Right ventricle myocardium inferior (tissue), 1 donor: ENCODE measurements at places on chromosomes 7 and 10. TPM values are rescaled to one million over a fixed set of nuclear protein-coding genes. Genes with fewer than 3 reads are reported as not detected.
A peak's percentile ranks its signal among the peaks of the same experiment; 100 is the strongest.

DNA sequence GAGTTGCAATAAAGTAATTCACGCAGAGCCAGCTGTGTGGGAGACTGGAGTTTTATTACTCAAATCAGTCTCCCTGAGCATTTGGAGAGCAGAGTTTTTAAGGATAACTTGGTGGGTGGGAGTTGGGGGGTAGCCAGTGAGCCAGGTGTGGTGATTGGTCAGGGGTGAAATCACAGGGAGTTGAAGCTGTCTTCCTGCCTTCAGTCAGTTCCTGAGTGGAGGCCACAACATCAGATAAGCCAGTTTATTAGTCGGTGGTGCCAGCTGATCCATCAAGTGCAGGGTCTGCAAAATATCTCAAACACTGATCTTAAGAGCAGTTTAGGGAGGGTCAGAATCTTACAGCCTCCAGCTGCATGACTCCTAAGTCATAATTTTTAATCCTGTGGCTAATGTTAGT, 3.3 kb upstream of the CYP51A1 start:
- no peak for DNase-seq

GRCh38 chr7:148987751-148988512, 40.4 kb downstream of the PDIA4 start:
- peak; percentile 58 for DNase-seq

DNA sequence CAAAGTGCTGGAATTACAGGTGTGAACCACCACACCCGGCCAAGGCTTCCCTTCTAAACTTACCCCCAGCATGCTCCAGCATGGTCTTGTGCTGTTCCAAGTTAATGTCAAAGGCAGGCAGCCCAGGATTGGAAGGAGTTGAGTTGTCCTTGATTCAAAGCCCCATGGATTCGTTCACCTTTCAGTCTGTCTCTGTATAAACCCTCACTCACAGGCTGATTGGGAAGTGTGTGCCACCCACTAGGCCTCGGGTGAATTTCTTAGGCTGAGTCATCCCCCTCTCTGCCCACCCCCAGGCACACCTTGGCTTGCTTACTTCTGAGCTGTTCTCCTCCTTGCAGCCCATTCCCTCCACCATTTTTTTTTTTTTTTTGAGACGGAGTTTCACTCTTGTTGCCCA, 13.3 kb upstream of the PRDX3 start:
- DNase-seq = no peak

GRCh38 chr7:94405506-94405905, 10.8 kb downstream of the COL1A2 start:
- no peak for DNase-seq

GRCh38 chr10:117266400-117266799, 25.5 kb downstream of the SLC18A2 start:
- DNase-seq = no peak

DNA sequence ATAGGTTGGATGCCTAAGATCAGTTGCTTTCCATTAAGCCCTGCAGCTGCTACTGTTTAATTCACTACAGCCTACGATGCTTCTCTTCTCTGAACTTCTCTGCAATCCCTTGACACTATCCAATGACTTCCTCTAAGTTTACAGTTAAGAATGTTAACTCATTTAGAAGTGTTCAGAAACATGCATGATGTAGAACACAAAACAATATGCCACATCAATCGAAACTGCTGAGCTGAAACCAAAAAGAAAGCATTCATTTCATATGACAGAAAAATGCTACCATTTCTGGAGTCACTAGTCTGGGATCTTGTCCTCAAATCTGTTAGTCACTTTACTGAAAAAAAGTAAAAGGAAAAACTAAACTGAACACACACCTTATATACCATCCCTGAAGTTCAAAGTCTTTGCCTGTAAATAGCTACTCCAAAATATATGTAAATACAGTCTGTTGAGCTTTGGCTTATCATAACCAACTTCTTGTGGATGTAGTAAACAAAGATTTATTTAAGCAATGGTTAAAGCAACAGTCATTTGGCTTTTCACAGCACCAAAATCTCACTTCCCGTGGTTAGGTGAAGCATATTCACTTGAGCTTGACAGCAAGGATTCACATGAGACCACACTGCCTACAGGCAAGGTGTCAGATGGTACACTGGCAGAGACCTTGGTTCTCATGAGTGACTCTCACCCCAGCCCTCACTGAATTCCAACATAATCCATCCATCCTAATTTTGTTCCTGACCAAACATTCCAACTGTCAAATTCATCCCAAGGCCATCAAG, 187.0 kb downstream of the PPP1R17 start:
- no peak for DNase-seq

The AKR1C4 gene
- not detected for total RNA-seq

The INPP5F gene
- 4.0 TPM for total RNA-seq

The TEX47 gene
- total RNA-seq = not detected
